ENCODE measurements at places on chromosomes 6 and 20. TPM values are rescaled to one million over a fixed set of nuclear protein-coding genes. Genes with fewer than 3 reads are reported as not detected.

The EEF1A2 gene
- total RNA-seq: 144 TPM

The KCNK15 gene
- 0.79 TPM for total RNA-seq

The ADAM33 gene
- total RNA-seq: 0.05 TPM

The RAET1G gene
- 6.8 TPM for total RNA-seq

The GABRR1 gene
- not detected for total RNA-seq

The SLC17A1 gene
- 0.16 TPM for total RNA-seq

The HLA-DPA1 gene
- not detected for total RNA-seq

The TFAP2D gene
- not detected for total RNA-seq

The PCNA gene
- 397 TPM for total RNA-seq

The PRSS16 gene
- total RNA-seq: 3.2 TPM

The FAM110A gene
- 10.3 TPM for total RNA-seq

The CHRNA4 gene
- 0.38 TPM for total RNA-seq

The SIRPD gene
- total RNA-seq: not detected

The RBPJL gene
- total RNA-seq: not detected

The FAM50B gene
- total RNA-seq: 7.4 TPM

The ULBP2 gene
- 2.9 TPM for total RNA-seq

The PPIL6 gene
- 3.6 TPM for total RNA-seq

The FRS3 gene
- 2.9 TPM for total RNA-seq

The CALHM6 gene
- total RNA-seq: not detected

The LIN28B gene
- total RNA-seq: 1.2 TPM

The ZBTB9 gene
- total RNA-seq: 12.5 TPM

The SLC44A4 gene
- not detected for total RNA-seq

The TRMT6 gene
- 61.8 TPM for total RNA-seq

The KCNK17 gene
- total RNA-seq: not detected

The SLPI gene
- total RNA-seq: 15.2 TPM

The SLC22A7 gene
- total RNA-seq: not detected

The B3GAT2 gene
- total RNA-seq: 0.06 TPM

The C6orf58 gene
- not detected for total RNA-seq

The ATP9A gene
- total RNA-seq: 16.1 TPM

The UNC5CL gene
- 0.47 TPM for total RNA-seq

The LSM14B gene
- 26.4 TPM for total RNA-seq

The LAMA2 gene
- total RNA-seq: 0.30 TPM

The COL9A3 gene
- 0.96 TPM for total RNA-seq

The BPIFA1 gene
- total RNA-seq: not detected

The METTL24 gene
- not detected for total RNA-seq

The KCNQ5 gene
- total RNA-seq: 1.5 TPM

The UNC93A gene
- not detected for total RNA-seq

The OR2H2 gene
- not detected for total RNA-seq

The SCRT2 gene
- total RNA-seq: not detected

The APMAP gene
- 188 TPM for total RNA-seq

The ALDH5A1 gene
- 7.3 TPM for total RNA-seq

The PAX1 gene
- total RNA-seq: not detected

The BHLHE23 gene
- total RNA-seq: not detected

The SLC35D3 gene
- total RNA-seq: 0.14 TPM

The APCDD1L gene
- total RNA-seq: 0.07 TPM

The SMIM8 gene
- 3.6 TPM for total RNA-seq

The NELFE gene
- total RNA-seq: 79.0 TPM

The IL17A gene
- not detected for total RNA-seq

The OR2H1 gene
- not detected for total RNA-seq

The ADGRF4 gene
- total RNA-seq: 15.7 TPM

The CCDC170 gene
- 0.12 TPM for total RNA-seq

The SLC24A3 gene
- not detected for total RNA-seq

The JPH2 gene
- total RNA-seq: 4.9 TPM
